ENCODE measurements at places on chromosomes 12 and 14.
A peak's percentile ranks its signal among the peaks of the same experiment; 100 is the strongest.

DNA sequence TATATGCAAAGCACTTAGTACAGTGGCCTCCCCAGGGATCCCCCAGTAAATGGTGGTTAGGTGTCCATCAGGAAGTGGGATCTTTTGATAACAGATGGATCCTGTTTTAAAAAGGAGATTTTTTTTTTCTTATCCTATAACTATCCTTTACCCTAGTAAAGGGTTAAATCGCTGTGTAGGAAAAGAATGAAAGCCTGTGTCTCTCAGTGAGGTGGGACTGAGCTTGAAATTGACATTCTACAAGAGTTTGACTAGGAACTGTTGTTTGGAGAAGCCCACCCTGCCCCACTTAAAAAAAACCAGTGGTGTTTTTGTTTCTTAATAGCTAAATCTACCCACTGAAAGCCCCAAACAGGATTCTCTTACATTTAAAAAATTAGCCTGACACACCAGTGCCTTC lies 112.2 kb upstream of the EGLN3 start:
- DNase-seq = no peak

DNA sequence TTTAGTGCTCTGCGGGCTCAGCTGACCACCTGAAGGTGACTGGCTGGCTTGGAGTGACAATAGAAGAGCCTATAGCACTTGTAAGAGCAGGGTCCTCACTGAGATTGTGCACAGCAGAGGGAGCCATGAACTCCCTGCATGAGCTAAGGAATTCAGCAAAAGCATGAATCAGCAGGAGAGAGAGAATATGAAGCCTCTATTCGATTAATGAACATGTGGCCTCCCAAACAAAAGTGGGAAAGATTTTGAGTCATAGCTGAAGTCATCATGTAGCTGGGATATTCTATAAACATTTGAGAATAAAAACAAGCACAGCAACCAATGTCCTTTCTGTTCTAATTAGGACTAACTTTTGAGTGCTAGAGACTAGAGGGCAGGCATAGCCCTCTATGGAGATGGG lies 626.6 kb downstream of the DIO2 start:
- peak; percentile 92 for DNase-seq

DNA sequence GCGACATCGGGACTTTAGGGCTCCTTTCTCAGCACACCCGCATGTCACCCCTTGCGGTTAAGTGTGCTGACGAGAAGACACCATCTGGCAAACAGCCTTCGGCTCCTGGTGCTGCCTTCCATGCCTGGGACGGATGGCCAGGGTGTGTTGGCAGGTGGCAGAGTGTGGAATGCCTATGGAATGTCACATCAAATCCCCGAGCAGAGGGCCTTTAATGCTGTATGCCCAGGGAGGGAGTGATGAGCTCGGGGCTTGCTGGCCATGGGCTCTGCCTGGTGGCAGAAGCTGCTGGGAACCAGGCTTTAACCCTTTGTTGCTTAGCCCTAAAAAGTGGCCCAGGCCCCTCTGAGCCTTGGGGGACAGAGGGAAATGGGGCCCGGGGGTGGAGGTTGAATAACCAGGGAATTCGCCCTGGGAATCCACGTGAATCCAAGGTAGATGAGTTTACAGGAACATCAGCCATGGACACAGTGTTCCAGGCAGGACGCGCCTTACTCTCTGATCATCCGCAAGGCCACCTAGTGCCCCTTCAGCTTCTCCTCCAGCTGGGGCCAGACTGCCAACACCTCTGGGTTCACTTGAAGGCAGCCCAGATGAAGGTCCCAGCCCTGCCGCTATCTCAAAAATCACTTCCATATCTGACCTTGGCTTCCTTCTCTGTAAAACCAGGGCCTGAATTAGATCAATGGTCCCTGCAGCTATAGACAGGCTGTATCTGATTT lies 17.4 kb downstream of the FAM181A start:
- DNase-seq = no peak

DNA sequence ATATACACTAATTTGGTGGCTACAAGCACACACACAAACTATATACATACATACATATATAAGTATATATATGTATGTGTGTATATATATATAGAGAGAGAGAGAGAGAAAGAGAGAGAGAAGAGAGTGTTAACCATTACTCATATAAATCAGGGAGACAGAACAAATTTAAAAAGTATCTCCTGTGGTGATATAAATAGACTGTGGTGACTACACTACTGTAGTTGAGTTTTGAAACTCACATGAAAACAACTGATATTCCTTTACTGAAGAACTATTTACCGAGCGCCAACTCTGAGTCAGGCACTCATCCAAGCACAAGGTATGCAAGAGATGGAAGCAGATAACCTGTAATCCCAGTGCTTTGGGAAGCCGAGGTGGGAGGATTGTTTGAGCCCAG lies 67.3 kb upstream of the ANO6 start:
- DNase-seq = no peak

- DNase-seq = peak; percentile 80
These were observed 2.1 kb upstream of the SLC16A7 start for GRCh38 chr12:59593761-59594160.

GRCh38 chr12:42684802-42685071 lies 95.2 kb upstream of the PRICKLE1 start:
- DNase-seq = no peak

DNA sequence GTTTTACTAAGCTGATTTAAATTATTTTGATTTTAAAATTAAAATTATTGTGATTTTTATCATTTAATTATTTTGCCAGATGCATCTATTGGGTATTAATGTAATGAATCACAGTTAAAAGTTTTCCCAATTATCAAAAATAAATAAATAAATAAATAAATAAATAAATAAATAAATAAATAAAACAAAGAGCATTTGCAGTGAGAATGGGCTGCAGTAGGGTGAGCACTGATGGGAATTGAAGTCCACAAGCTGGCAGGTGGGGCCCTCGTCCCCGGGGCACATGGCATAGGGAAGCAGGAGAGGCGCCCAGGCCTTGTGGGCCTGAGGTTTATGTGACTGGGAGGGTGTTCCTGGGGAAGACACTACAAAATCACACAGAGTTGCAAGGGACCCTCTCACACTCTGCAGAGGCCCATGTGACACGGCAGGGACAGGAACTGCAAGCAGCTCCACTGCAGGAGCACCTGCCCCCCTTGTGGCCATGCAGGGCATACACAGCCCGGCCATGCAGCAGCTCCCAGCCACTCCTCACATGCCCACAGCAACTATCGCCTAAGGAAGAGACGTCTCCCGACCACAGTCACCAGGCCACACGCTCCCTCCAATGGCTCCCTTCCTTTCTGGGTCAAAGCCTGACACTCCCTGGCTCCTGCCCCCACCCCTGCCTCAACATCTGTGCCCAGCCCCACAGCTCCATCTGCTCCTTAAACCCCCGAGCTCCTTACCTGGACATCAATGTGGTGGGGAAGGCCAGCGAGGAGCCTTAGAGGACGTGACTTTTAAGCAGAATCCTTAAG lies 256.3 kb upstream of the SFSWAP start:
- peak; percentile 3 for DNase-seq

- DNase-seq = no peak
These were observed 4.0 kb downstream of the CPSF6 start for GRCh38 chr12:69243099-69244084.

- peak; percentile 78 for DNase-seq
These were observed 361.2 kb upstream of the PDE3A start for GRCh38 chr12:20006871-20007730.

DNA sequence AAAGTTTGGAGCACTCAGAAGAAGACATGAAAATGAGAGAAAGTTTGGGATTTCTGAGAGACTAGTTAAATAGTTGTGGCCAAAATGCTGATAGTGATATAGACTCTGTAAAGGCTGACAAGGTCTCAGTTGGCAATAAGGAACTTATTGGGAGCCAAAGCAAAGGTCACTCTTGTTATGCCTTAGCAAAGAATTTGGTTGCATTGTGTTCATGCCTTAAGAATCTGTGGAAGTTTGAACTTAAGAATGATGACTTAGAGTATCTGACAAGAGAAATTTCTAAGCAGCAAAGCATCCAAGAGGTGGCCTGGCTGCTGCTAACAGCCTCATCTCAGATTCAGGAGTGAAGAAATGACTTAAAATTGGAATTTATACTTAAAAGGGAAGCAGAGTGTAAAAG lies 113.8 kb downstream of the PIK3C2G start:
- DNase-seq = peak; percentile 16

GRCh38 chr12:210277-211141 lies 3.4 kb downstream of the SLC6A12 start:
- DNase-seq = no peak

DNA sequence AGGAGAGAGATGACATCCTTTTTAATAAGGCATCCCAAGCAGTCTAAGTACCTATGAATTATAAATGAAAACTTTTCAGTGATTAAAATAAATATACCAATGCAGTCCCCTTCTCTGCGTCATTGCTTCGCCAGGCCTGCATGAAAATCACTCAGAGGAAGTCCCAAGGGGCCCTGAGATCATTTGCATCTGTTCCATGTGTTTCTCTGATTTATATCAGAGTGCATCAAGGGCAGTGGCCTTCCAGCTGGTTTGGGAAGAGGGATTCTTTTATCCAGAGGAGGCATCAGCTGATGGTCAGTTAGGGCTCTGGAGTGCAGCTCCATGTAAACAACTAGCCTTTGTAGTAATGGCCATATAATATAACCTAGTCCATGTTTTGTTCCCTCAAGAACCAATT lies 210.1 kb downstream of the RGS6 start:
- DNase-seq = no peak

DNA sequence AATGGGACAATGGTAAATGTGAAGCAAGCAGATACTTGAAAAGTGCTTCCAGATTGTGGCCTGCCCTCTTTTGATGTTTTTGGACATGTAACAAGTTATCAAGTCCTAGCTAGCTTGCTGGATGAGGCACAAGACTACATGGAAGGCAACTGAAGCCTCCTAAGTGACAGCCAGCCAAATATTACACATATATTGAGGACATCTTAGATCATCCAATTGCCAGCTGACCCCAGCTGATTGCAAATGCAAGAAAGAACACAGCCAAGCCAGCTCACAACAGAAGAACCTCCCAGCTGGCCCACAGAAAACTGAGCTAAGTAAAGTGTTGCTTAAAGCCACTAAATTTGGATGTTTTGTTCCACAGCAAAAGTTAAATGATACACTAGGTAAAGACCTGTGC lies 156.9 kb downstream of the SRGAP1 start:
- DNase-seq = no peak

DNA sequence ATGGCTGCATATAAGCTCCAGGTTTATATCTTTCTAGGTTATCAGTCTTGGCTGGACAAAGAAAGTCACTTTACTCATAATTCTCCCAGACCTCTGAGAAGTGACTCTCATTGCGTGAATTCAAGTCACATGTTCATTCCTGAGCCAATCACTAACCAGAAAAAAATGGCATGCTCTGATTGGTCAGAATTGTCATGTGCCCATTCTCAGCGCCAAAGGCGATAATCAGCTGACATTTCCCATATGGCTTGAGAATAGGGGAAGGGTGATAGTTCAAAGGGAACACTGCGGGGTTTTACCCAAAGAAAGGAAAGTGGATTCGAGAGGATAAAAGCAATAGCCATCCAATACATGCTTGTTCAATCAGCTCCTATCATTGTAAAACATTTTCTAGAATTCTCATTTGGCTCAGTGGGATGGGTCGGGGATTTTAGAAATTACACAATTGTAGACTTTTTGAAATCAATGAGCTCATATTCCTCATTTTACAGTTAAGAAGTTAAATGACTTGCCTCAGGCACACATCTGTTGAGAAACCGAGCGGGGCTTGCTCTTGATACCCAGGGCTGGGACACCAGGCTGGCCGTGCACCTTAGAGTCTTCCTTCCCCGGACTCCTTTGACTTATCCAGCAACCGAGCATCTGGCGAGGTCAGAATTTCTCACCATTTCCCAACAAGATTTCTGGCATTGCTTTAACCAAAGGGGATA lies 454.0 kb upstream of the TBX3 start:
- DNase-seq = no peak

- no peak for DNase-seq
These were observed 45.1 kb downstream of the FAM222A start for GRCh38 chr12:109758426-109759420.

- no peak for DNase-seq
These were observed 9.1 kb upstream of the CLEC9A start for GRCh38 chr12:10021342-10021741.

GRCh38 chr12:39402922-39403321 lies 40.0 kb downstream of the KIF21A start:
- no peak for DNase-seq

GRCh38 chr12:121942145-121942718 lies 23.8 kb downstream of the CFAP251 start:
- DNase-seq = peak; percentile 82

DNA sequence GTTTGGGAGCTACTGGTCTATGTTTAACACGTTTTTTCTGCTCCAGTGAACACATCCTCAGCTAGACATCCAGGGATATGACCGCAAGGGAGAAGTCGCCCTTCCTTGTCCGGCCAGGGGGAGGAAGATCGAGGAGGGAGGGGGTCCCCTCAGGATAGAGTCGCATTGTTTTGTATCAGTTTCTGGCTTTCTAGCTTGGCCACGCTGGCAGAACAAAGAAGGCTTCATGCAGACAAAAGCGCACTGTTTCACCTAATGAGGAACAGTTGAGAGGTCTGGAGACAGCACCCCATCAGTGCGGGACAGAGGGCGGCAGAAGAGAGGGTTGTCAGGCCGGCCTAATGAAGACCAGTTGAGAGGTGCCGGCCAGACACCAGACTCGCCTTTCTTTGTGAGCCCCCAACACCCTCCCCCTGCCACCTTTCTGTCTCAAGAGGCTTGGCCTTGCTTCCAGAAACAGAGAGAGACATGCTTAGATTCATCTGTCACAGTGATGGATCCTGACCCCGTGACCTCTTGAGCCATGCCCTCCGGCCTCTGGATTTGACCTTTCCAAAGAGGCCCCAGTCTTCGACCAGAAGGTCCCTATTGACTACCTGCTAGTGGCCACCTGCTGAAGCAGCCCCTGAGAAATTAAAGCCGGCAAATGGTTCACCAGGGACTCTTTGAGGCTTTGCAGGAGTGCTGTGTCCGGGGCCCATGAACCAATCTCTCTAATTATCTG lies 254.7 kb upstream of the TBX3 start:
- no peak for DNase-seq

GRCh38 chr12:121568518-121568917 lies 12.3 kb downstream of the KDM2B start:
- DNase-seq = no peak

DNA sequence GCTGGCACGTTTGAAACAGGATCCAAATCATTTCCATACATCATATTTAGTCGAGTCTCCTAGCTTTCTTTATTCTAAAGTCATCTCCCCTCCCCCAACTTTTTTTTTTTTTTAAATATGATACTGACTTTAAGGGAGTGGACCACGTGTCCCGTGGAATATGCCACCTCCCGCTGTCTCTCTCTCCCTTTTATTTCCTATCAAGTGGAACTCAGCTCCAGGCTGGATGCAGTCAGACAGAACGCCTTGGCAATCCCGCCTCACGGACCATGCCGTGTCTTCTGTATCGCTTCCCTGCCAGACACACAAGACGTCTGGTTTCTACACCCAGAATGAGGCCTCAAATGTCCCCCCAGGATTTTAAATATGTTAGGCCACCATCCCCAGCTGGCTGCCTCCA lies 21.2 kb downstream of the BCL7A start:
- DNase-seq = no peak

GRCh38 chr12:93868771-93869170 lies 191.6 kb downstream of the CRADD start:
- peak; percentile 63 for DNase-seq
